ENCODE measurements at places on chromosomes 7 and 10. TPM values are rescaled to one million over a fixed set of nuclear protein-coding genes. Genes with fewer than 3 reads are reported as not detected.

BICC1 gene
- 17.3 TPM for total RNA-seq

DNA sequence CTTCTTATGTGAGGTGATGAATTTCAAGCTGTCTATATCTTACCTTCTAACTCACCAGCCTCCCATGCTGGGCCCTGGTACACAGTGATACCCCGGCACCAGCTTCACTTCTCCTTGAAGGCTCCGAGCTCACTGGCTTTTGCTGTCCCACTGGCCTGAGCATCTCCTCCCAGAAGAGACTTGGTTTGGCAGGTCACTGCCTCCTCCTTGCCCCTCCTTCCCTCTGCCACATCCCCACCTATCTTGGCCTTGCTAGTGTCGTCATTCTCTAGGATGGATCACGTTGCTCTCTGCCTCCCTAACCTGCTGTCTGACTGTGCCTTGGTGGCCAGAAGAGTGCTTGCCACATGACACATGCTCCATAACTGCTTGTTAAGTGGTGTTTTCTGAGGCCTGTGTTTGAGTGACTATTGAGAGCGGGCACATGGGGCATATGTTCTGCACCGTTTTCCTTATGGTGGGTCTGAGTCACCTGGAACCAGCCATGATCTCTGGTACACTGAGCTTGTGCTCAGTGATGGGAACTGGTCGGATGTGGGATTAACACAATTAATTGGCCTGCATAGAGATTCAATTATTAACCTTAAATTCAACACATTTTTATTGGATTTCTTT is 86.5 kb downstream of the TMEM178B start:
- no peaks in the 10 kb centered on the region for H3K36me3 ChIP-seq
- H3K4me3 ChIP-seq = no peak overlapping the region
- H3K27ac ChIP-seq = no peak overlapping the region
- no peaks in the 10 kb centered on the region for H3K4me1 ChIP-seq

ANKRD30A gene
- total RNA-seq = not detected

PRLHR gene
- total RNA-seq = not detected

FAM107B gene
- 34.8 TPM for total RNA-seq

DNA sequence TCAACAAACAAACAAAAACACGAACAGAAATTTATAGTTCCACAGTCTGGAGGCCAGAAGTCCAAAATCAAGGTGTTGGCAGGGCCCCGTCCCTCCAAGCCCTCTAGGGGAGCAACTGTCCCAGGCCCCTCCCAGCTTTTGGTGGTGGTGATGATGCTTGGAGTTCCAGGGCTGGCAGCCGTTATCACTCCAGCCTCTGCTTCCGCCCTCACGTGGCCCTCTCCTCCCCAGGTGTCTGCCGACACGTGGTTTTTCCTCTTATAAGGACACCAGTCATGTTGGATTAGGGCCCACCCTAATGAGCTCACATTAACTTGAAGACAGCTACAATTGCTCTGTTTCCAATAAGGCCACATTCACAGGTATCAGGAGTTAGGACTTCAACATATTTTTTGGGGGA is 49.7 kb downstream of the MICALL2 start:
- H3K4me3 ChIP-seq = no peak overlapping the region
- H3K4me1 ChIP-seq = no peaks in the 10 kb centered on the region
- no peak for DNase-seq

DNA sequence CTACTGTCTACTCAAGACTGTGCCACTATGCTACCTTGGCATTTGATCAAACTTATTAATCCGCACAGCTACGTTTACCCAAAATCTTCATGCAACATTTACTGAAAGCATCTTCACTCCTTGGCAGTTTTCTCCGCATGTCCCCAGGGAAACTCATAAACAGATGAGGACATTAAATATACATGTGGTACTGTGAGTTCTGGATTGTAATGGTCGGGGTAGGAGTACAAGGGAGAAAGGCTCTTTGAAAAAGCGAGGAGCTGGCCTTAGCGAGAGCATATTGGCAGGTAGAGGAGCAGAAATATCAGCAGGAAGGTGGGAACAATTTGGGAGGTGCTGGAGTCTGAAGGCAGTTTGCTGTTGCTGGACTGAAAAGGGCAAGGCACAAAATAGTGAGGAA is 107.1 kb upstream of the NOBOX start:
- no peaks in the 10 kb centered on the region for H3K36me3 ChIP-seq
- no peak overlapping the region for H3K27ac ChIP-seq
- no peaks in the 10 kb centered on the region for H3K27me3 ChIP-seq
- DNase-seq = no peak

DNA sequence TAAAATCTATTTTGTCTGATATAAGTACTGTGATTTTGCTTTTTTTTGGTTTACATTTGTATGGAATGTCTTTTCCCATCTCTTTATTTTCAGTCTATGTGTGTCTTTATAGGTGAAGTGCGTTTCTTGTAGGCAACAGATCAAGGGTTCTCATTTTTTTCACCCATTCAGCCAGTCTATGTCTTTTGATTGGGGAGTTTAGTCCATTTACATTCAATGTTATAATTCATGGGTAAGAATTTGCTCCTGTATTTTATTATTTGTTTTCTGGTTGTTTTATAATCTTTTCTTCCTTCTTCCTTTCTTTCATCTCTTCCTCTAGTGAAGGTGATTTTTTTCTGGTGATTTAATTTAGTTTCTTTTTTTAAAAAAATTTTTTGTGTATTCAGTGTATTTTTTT is 104.8 kb upstream of the TMEM229A start:
- no peaks in the 10 kb centered on the region for H3K27me3 ChIP-seq
- no peaks in the 10 kb centered on the region for H3K4me1 ChIP-seq
- H3K27ac ChIP-seq = no peak overlapping the region
- H3K36me3 ChIP-seq = no peaks in the 10 kb centered on the region
- DNase-seq = no peak
- H3K4me3 ChIP-seq = no peak overlapping the region

DNA sequence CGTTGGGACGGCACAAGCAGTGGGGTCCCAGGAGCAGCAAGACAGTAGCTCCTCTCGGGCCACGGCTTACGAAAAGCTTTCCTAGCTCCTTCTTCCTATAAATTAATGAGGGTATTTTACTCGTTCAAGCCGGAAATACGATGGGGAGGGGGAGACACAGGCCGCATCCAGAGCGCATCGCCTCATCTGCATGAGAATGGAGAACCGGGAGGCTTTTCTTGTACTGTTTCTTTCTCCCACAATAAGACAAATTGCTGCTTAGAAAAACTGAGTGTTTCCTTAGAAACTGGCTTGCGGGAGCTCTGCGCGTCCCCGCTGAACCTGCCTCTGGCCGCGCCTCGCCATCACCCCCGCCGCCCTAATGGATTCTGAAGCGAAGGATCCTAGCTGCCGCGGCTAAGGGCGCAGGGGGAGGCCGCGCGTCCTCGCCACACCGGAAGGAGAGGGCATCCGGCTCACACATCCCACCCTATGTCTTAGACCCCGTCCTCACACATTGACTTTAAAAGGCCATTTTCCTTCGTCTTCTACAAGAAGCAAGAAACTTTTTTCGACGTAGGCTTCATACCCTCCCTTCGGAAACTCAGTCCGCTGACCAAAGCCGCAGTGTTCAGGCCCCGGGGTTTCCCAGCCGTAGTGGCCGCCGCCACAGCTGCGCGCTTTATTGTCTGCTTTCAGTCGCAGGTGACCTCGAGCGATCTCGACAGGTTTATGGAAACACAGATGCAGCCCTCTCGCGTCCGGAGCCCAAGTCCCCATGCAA is 8.8 kb downstream of the NXPH1 start:
- no peaks in the 10 kb centered on the region for H3K27me3 ChIP-seq
- H3K36me3 ChIP-seq = no peaks in the 10 kb centered on the region
- no peak for DNase-seq
- H3K27ac ChIP-seq = no peak overlapping the region

DNA sequence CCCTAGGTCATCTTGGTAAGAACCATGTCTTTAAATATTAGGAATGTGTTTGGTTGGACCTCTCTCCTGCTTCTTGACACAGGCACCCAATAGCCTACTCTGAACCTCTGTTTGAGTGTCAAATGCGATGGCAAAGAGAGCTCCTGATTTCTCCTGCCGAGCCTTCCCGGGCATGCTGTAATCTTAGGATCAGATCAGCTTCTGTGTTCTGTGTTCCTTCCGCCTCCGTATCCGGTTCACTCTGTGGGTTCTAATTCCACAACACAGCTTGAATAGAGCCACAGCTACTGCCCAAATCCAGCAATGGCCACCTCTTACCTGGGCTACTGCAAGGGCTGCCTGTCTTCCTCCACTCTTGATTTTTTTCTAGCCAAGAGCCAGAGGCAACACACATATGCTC is 165.2 kb upstream of the TNS3 start:
- no peak overlapping the region for H3K27ac ChIP-seq
- H3K4me3 ChIP-seq = no peak overlapping the region
- no peaks in the 10 kb centered on the region for H3K4me1 ChIP-seq
- H3K36me3 ChIP-seq = no peaks in the 10 kb centered on the region
- DNase-seq = no peak
- no peaks in the 10 kb centered on the region for H3K27me3 ChIP-seq

GRCh38 chr10:108500396-108500795 is 1335.9 kb upstream of the SORCS1 start:
- no peaks in the 10 kb centered on the region for H3K4me1 ChIP-seq
- no peaks in the 10 kb centered on the region for H3K27me3 ChIP-seq
- no peak overlapping the region for H3K27ac ChIP-seq

ASNS gene
- total RNA-seq = 15.7 TPM

SP8 gene
- not detected for total RNA-seq

ZNF736 gene
- 21.4 TPM for total RNA-seq

DNA sequence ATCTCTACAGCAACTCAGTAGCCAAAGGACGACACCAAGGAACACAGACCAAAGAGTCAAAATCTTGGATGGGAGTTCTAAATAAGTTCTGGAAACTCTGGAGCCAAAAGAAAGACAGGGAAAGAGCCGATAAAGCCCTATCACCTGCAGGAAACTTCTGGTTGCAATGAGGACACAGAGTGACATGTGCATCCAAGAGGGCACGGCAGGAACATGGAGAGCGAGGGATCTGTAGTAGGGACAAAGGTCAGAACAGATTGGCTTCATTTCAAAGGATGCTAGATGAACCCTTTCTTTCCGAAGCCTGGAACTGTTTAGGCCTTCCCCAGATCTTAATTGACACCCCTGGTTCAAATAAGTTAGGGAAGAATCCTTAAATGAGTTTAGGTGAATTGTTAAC is 39.5 kb downstream of the CACNA2D1 start:
- H3K4me1 ChIP-seq = no peaks in the 10 kb centered on the region
- no peaks in the 10 kb centered on the region for H3K36me3 ChIP-seq
- H3K27me3 ChIP-seq = no peaks in the 10 kb centered on the region

GRCh38 chr10:33791272-33791660 is 456.8 kb upstream of the NRP1 start:
- H3K36me3 ChIP-seq = no peaks in the 10 kb centered on the region
- no peaks in the 10 kb centered on the region for H3K4me1 ChIP-seq
- no peaks in the 10 kb centered on the region for H3K27me3 ChIP-seq

DNA sequence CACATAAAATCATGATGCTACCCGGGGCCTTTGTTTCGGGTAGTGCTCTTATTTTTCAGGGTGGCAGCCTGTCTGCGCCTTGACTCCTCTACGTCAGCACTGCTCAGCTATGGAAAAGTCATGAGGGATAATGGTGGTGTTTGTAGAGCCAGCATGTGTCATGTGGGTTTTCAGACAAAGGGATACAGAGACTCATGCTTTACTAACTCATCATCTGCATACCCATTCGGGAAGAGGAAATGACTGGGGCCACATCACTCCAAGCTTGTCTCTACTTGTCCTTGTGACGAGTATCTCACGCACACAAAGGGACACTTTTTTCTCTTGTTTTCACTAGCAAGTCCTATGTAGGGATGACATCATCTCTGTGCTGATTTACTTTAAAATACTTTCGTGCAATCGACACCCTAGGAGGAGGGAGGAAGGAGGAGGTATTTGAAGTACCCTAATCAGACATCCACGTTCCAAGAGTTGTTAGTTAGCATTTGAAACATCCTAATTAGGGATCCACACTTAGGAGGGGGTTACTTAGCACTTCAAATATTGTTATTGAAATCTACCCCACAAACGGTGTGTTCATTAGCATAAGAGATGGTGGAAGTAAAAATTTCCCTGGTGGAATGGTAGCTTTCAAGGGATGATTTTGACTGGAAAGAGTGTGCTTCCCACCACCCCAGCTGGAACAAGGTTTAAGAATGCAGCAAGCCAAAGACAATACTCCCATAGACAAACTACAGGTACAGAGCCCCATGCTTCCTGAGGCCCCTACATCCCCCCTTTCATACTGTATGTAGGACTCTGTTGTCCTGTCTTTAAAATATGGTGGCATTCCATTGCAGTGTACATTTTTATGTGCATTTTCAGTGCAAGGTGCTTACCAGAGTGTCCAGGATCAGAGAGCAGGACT is 52.0 kb downstream of the THNSL1 start:
- H3K36me3 ChIP-seq = no peaks in the 10 kb centered on the region
- no peaks in the 10 kb centered on the region for H3K27me3 ChIP-seq
- DNase-seq = no peak
- no peak overlapping the region for H3K27ac ChIP-seq

- no peaks in the 10 kb centered on the region for H3K4me1 ChIP-seq
- no peaks in the 10 kb centered on the region for H3K36me3 ChIP-seq
- no peak overlapping the region for H3K27ac ChIP-seq
- H3K4me3 ChIP-seq = no peak overlapping the region
Observed at GRCh38 chr7:44849885-44850544, 2.1 kb upstream of the H2AZ2 start.

CALML5 gene
- total RNA-seq = not detected

GRCh38 chr7:132915647-132916046 is 166.2 kb downstream of the CHCHD3 start:
- no peak overlapping the region for H3K27ac ChIP-seq
- H3K36me3 ChIP-seq = peaks cover 1% of the 10 kb centered on the region
- no peak overlapping the region for H3K4me3 ChIP-seq

DNA sequence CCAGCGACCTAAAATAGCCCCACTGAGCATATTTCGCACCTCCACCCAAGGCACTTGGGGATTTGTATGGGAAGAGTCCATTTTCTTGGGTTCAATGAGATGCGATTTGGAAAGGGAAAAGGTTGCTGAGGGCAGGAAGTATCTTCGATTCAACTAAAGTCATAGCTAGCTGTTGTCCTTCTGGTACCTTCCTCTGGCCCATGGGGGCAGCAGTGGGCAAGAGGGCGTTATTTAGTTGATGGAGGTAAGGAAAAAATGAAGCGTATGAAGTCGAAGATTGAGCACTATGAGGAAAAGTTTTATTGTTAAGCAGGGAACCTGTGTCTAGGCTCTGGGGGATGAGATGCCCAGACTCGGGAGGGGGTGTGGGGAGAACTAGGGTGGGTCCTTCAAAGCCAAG is 135.4 kb downstream of the EVX1 start:
- no peak for DNase-seq
- no peaks in the 10 kb centered on the region for H3K36me3 ChIP-seq
- no peaks in the 10 kb centered on the region for H3K27me3 ChIP-seq

- no peak for DNase-seq
- H3K27me3 ChIP-seq = no peaks in the 10 kb centered on the region
- H3K36me3 ChIP-seq = no peaks in the 10 kb centered on the region
- no peak overlapping the region for H3K4me3 ChIP-seq
- H3K4me1 ChIP-seq = no peaks in the 10 kb centered on the region
Observed at GRCh38 chr7:124751027-124751426, 14.6 kb downstream of the GPR37 start.
